ENCODE measurements at places on chromosomes 2 and 18.

GRCh38 chr18:63579616-63580015 is 7.5 kb upstream of the SERPINB13 start:
- DNase-seq, result no peak

DNA sequence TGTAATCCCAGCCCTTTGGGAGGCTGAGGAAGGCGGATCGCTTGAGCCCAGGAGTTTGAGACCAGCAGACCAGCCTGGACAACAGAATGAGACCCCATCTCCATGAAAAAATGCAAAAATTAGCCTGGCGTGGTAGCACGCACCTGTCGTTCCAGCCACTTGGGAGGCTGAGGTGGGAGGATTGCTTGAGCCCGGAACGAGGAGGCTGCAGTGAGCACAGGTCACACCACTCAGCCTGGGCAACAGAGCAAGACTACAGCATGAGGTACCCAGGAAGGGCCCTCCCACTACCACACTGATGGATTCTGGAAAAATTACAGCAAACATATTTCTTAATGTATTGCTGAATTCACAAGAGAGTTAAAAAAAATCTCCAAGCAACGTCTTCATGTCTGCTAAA is 56.3 kb upstream of the HPCAL1 start:
- no peak for DNase-seq

GRCh38 chr2:191617575-191617974 is 60.4 kb upstream of the NABP1 start:
- DNase-seq, result no peak

GRCh38 chr2:6072276-6072675 is 380.1 kb downstream of the SOX11 start:
- no peak for DNase-seq

- DNase-seq, result no peak
Measured at GRCh38 chr18:59876310-59876626, 23.5 kb upstream of the PMAIP1 start.

DNA sequence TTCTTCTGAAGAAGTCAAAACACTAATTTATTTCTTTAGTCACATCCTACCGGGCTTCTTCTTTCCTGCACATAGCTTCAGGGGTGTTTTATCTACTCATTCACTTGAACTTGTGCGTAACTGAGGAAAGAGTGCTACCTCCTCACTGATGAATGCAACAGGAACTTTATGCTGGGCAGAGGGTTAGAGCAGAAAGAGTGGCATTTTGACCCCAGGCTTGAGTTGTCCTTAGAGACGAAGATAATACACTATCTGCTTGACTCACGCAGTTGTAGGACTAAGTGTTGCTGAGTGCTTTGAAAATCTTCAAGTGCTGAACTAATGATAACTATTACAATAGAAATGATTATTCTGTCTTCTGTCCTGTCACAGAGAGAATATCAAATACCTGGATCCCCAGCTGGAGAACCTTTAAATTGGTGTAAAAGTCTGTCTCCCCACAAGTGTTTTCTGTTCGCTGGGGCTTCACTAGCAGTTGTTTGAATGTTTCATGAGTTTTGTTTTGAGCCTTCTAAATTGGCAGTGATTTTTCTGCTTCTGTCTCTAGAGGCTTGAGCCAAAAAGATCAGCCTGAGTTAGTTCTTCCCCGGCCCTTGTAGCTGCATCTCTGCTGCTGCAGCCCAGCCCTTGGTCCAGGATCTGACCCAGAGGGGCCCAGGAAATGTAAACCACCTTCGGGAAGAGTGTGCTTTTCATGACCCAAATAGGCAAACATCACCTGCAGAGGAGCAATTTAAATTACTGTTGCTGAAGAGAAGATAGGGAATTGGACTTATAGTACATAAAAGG is 86.3 kb upstream of the LGALSL start:
- no peak for DNase-seq

- DNase-seq, result no peak
Measured at GRCh38 chr2:239457586-239458445, 57.0 kb upstream of the HDAC4 start.

- no peak for DNase-seq
Measured at GRCh38 chr2:69208023-69208595, 178.9 kb downstream of the GFPT1 start.

DNA sequence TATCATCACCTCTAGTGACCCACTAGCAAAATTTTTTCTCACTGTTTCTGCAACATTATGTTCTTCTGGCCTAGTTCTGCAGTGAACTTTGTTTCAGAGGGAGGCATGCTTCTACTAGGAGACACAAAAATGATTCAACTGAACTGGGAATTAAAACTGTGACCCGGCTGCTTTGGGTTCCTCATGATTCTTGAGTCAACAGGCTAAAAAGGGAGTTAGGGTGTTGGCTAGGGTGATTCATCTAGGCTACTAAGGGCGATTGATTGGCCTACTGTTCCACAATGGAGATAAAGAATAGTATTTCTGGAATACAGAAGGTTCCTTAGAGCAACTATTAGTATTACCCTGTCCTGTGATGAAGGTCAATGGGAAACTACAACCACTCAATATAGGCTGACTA is 179.5 kb downstream of the PPP1R1C start:
- DNase-seq, result no peak

- no peak for DNase-seq
Measured at GRCh38 chr2:217064234-217065011, 204.6 kb upstream of the TNP1 start.

Measured in NCI-H1694 (cell line).